Stomach (tissue), 19 donors: ENCODE measurements at places on chromosomes 2 and 18. TPM values are rescaled to one million over a fixed set of nuclear protein-coding genes. Genes with fewer than 3 reads are reported as not detected.

HS1BP3 gene
- 105 TPM for total RNA-seq

CXCR4 gene
- 5.4 TPM for total RNA-seq

DNA sequence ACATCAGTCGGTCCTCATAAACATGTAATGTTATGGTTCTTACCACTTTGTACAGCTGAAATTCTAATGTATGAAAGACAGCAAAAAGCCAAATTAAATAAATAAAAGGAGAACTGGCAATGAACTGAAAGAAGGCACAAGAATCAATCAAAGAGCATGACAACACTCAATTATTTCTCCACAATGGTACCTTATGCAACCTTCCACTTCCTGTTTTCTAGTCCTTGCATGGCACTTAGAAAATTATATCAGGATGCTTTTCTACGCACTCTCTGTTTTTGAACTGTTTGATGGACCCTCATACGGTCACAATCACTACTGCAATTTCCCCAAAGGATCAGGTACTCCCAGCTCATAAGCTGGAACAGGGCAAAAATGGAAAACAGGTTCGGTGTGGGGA lies 81.6 kb downstream of the EPB41L3 start:
- no peak overlapping the region for H3K4me3 ChIP-seq
- H3K36me3 ChIP-seq = no peaks in the 10 kb centered on the region
- H3K4me1 ChIP-seq = no peaks in the 10 kb centered on the region
- DNase-seq = no peak

DNA sequence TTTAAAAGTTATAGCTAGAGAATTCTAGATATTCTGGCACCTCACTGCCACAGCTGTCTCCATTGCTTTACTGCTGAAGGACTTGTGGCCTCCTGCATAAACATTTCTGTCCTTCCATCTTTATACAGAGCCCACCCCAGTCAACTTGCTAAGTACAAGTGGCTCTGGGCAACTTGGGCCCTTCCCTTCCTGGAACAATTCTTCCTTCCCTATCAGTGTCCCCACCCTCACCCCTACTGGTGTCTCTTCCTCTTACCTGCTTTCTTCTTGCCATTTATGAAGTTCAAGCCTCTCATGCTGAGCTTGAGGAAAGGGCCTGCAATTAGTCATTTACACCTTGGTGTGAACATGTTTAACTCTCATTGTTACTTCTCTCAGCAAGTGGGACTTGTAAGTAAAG lies 45.0 kb downstream of the ARHGAP25 start:
- no peak overlapping the region for H3K27ac ChIP-seq
- no peaks in the 10 kb centered on the region for H3K27me3 ChIP-seq
- DNase-seq = no peak
- H3K4me3 ChIP-seq = no peak overlapping the region
- peaks cover 35% of the 10 kb centered on the region for H3K4me1 ChIP-seq
